HT-29 (cell line): ENCODE measurements at places on chromosomes 11 and 22. TPM values are rescaled to one million over a fixed set of nuclear protein-coding genes. Genes with fewer than 3 reads are reported as not detected.

The HORMAD2 gene
- not detected in 2 replicates for total RNA-seq

The FREY1 gene
- 0.31 and 1.7 TPM in 2 replicates for total RNA-seq

DNA sequence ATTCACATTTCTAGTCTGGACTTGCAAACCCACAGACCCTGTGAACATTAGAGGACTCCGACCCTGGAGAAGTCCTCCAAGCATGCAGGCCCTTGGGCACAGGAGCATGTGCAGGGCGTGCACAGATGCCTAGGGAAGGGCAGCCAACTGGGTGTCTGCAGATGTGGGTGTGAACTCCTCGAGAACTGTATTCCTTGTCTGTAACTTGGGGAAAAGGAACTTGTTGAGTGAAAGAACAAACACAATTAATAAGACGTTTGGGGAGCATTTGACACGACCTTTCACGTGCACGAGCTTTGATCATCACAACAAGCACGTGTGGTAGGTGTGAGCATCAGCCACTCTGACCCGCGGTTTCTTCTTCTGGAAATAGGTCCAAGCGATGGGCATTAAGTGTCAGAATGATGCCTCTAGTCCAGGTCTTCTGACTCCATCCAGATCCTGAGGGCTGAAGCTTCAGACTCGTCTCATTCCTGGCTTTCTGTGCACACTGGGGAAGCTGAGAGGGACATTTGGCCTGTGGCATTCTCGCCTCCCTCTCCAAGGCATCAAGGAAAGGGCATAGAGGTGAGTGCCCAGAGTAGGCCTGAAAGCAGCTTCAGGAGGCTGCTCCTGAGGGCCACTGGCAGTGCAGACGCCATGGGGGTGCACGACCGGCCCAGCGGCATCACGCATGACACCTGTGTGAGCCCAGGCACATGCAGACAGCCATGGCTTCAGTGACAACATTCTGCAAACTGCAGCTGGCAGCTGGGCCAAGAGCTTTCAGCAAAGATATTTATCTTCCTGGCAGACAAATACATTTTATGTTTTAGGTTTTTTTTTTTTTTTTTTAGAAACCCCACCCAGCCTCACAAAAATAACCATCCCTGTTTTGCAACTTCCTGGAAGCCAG lies 32.5 kb downstream of the ALX4 start:
- no peak for DNase-seq

The DTX4 gene
- total RNA-seq = 20.8 and 22.6 TPM in 2 replicates

GRCh38 chr11:102410382-102410784 lies 42.2 kb downstream of the TMEM123 start:
- no peak for DNase-seq

The DDTL gene
- total RNA-seq = 0.51 and 2.8 TPM in 2 replicates

The APLNR gene
- total RNA-seq = not detected in 2 replicates

The PPP1R14B gene
- 643 and 699 TPM in 2 replicates for total RNA-seq

- DNase-seq = no peak
Measured at GRCh38 chr11:134478176-134478575, 66.1 kb upstream of the B3GAT1 start.

GRCh38 chr11:12106101-12106500 lies 4.3 kb upstream of the MICAL2 start:
- DNase-seq = no peak

DNA sequence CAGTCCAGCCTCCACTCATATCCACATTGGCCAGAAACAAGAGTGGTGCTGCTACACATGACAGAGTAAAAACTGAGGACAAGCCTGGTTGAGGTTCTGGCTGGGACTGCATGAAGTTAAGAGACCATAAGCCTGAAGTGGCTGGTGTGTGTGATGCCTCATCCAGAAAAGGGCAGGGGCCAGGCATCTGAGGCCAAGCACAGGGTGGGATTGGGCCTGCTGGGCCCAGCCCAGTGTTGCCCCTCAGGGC lies 25.3 kb downstream of the ARVCF start:
- no peak for DNase-seq

- no peak for DNase-seq
Measured at GRCh38 chr22:49062155-49062801, 765.4 kb downstream of the BRD1 start.

The TMPRSS6 gene
- total RNA-seq = not detected in 2 replicates

The C11orf42 gene
- not detected in 2 replicates for total RNA-seq

GRCh38 chr11:129694966-129695365 lies 120.7 kb upstream of the TMEM45B start:
- no peak for DNase-seq

The ANKK1 gene
- total RNA-seq = not detected in 2 replicates

The ADAMTS15 gene
- not detected in 2 replicates for total RNA-seq

The UBQLNL gene
- not detected in 2 replicates for total RNA-seq

DNA sequence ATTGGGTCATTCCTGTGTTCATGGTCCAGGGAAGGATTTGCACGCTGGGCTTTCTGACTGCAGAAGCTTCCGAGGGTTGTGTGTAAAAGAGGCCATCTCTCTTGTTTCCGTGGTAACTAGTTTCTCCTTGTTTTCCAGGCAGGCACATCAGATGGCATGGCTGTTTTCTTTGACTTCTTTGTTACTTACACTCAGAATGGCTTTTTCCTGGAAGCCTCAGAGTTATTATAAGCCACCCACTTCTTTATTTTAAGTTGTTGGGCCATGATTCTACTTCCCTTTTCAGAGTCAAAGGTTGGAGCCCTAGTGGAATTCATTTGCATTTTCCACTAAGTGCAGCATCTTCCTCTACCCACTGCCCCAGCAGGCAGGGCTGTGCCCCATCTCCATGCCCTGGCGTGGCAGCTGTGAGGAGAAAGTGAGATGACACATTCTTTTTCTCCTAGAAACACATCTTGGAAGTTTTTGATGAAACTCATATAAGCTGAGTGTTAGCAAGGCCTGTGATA lies 94.9 kb downstream of the PRR5L start:
- DNase-seq = no peak

The H19 gene
- total RNA-seq = 0.81 TPM in 1 of 2 replicates, not detected in the other

DNA sequence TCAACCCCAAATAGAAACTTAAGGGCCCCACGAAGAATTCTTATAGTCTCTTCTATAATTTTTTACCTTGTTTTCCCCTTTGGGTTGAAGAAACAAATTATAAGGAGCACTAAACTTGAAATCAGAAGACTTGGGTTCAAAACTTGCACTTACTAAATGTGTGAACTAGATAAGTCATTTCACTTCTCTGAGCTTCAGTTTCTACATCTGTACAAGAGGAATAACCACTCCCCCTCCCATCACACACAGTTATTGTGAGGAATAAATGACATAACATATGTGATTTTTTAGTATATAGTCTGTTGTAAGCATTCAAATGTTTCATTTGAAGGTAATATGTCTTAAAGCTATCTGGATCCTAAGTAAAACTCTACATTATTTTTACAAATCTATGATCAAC lies 78.8 kb downstream of the LIF start:
- DNase-seq = no peak

DNA sequence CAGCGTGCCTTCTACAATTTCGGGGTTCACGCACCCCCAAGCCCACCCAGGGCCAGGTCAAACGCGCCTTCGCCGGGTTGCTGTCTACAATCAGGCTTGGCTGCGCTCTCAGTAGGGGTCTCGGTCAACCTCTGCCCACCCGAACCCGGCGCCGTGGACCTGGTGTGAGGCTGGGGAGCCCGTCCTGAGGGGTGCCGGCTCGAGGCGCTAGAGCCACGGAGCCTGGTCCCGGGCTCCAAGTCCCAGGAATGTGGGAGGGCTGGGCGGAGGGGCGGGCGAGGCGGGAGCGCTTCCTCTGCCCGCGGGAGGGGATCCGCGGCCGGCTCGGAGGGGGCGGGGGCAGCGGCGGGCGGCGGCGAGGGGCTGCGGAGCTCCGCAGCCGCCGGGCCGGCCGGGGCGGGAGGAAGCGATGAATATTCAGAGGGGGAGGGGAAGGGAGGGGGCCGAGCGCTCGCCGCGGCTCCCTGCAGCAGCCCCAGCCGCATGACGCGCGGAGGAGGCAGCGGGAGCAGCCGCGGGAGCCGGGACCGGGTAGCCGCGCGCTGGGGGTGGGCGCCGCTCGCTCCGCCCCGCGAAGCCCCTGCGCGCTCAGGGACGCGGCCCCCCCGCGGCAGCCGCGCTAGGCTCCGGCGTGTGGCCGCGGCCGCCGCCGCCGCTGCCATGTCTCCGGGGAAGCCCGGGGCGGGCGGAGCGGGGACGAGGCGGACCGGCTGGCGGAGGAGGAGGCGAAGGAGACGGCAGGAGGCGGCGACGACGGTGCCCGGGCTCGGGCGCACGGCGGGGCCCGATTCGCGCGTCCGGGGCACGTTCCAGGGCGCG lies at the start of gene PTPRJ:
Gene PTPRJ, plus strand, starts transcription at position 472 of the 819 bp plus-strand sequence. CDS start 354 bp downstream, outside the sequence.
- DNase-seq = peak; percentile 54

- DNase-seq = peak; percentile 75
Measured at GRCh38 chr11:62548545-62549335, 2.1 kb upstream of the AHNAK start.

The CD3E gene
- total RNA-seq = not detected in 2 replicates

The GVQW3 gene
- 1.8 and 2.1 TPM in 2 replicates for total RNA-seq

The PSMA1 gene
- total RNA-seq = 121 and 139 TPM in 2 replicates

DNA sequence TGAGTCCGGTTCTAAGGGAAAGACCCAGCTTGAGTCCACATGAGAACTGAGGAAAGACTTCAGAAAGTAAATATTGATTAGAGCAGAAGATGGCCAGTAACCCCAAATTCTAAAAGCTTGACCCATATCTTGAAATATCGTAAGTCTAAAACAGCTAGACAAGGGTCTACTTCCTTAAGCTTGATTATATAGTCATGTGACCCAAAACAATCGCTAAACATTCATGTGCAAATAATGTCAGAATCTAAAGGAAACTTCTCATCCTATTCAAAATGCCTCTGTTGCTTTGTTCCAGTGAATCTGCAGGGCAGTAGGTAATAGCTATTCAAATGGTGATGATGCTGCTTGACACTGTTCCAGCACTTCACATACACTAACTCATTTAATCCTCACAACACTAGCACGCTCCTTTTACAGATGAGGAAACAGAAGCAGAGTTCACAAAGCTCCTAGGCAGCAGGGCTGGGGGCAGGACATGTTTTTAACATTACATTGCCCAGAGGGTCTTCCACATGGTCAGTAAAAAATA lies 52.6 kb downstream of the TCF20 start:
- DNase-seq = no peak

The OR5P2 gene
- total RNA-seq = not detected in 2 replicates

GRCh38 chr11:120703358-120704152 lies 192.0 kb downstream of the GRIK4 start:
- DNase-seq = no peak

DNA sequence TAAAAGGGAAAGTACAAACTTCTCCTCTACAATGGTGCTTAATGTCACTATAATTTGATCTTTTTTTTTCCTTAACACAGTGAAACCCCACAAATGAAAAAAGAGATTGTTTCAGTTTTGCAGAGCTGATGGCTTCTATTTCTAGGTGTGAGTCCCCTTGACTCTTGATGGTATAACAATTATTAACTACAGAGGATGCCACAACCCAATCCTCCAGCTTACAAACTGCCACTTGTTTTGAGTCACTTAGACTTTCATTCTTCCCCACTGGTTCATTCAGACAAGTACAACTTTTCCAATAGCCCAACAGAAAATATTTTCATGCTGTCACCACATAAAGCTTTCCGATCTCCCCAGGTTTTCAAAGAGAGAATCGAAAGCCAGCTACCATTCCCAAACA lies 812.2 kb downstream of the LRRC4C start:
- no peak for DNase-seq

The TRIM5 gene
- total RNA-seq = 11.0 and 16.6 TPM in 2 replicates

The SYT9 gene
- total RNA-seq = not detected in 2 replicates

DNA sequence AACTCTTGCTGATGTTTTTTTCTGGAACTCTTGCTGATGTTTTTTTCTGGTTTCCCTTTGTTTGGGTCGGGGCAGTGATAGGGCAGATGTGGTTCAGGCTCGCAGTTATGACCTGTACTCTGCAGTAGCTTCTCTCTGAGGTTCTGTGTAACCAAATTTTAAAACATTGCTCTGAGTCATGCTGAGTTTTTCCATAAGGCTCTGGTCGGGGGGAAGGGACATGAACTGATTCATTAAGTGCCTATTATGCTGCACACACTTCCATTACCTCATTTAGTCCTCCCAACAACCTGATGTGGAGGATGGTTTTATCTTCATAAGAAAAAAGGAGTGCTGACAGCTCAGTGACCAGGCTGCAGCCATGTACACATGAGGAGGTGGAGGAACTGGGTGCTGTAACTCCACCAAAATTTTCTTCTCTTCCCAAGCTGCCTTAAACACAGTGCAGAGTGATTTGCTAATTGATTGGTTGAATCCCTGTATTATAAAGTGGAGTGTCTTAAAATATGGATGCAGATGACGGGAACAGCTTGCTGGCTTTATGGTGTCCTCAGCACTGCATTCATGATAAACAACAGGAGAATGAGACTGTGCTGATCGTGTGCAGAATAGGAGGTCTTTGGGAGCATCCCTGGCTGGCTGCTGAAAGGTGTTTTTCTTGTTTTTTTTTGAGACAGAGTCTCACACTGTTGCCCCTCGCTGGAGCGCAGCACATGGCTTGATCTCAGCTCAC lies 19.1 kb downstream of the TNRC6B start:
- DNase-seq = no peak
